Activated CD4-positive, alpha-beta memory T cell treated with anti-CD3 and anti-CD28 coated beads for 36 hours (primary cell): ENCODE measurements at places on chromosomes 2 and 18. TPM values are rescaled to one million over a fixed set of nuclear protein-coding genes. Genes with fewer than 3 reads are reported as not detected.

Gene DYTN
- not detected for total RNA-seq

Gene FAM237A
- total RNA-seq: not detected

Gene BOLL
- total RNA-seq: not detected

Gene ZDBF2
- total RNA-seq: 7.4 TPM

Gene ENOSF1
- 59.1 TPM for total RNA-seq

Gene ANKRD62
- not detected for total RNA-seq

Gene MYO5B
- 0.02 TPM for total RNA-seq

Gene GBX2
- not detected for total RNA-seq

Gene RGPD3
- total RNA-seq: 0.31 TPM

Gene SLC23A3
- 1.1 TPM for total RNA-seq

Gene PLCD4
- 0.51 TPM for total RNA-seq

Gene FAM161A
- 7.0 TPM for total RNA-seq

Gene LOXHD1
- not detected for total RNA-seq
